Skin of body (tissue), 3 donors: ENCODE measurements at places on chromosomes 2 and 18.

GRCh38 chr2:144468823-144469595 lies 50.9 kb downstream of the ZEB2 start:
- DNase-seq: no peak

- no peak for DNase-seq
Measured at GRCh38 chr18:46163091-46163490, 58.9 kb downstream of the HAUS1 start.

DNA sequence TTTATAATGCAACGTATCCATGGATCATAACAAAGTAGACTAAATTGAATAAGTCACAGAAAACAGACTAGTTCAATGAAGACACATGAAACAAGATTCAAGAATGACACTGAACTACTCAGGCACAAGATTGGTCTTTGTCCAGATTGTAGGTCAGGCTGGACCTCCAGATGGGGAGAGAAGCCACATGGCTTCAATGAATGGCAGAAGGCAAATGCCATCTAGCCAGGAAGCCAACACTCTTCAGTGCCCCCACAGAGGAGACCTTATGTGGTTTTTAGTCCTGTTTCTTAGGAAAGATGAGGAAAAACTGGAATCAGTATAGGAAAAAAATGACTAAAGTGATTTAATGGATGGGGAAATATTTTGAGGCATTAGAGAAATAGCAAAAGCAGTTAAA lies 43.1 kb downstream of the BOD1L2 start:
- DNase-seq: no peak

GRCh38 chr18:37225279-37225678 lies 340.3 kb downstream of the CELF4 start:
- DNase-seq: no peak

DNA sequence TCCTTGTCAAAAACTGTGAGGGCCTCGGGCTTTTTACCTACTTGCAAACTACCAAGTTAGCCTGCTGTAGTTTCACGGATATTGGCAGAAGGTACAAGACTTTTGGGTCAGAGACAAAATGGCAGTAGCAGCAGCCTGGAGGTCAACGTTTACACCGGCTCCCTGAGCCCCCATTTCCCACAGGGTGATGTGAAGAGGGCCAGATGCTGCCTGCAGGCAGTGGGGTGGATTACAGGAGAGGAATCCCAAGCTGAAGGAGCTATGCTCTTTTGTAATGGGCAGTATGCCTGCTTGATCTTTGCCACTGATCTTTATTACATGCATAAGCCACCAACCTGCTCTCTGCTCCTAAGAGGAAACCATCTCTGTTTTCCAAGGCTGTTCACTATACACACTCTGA lies 29.5 kb upstream of the SP5 start:
- no peak for DNase-seq

DNA sequence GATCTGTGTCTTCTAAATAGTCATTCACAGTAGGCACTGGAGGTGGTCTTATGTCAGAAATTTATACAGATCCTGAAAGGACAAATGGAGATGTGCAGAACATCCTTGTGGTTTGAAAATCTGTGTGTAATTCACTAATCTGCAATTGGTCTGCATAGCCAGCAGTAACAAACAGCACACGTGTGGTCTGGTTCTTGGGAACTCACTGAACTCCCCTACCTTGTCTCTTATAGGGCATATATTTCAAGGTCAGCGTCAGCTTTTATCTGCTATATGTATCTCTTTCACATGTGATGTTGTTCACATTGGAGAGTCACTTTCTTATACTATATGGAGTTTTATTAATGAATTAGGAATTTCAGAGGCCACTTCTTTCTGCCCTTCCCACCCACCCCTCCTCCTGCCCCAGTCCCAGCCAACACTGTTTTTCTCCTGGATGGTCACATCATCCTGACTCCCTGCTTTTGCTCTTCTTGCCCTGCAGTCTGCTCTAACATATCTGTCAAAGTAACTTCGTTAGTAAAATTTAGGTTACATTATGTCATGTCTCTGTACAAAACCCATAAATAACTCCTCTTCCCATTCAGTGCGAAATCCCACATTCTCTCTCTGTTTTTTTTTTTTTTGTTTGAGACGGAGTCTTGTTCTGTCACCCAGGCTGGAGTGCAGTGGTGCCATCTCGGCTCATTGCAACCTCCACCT lies 35.4 kb upstream of the CABYR start:
- no peak for DNase-seq

GRCh38 chr2:3005859-3006501 lies 371.6 kb downstream of the EIPR1 start:
- no peak for DNase-seq

GRCh38 chr2:46337208-46337994 lies 40.2 kb downstream of the EPAS1 start:
- no peak for DNase-seq

DNA sequence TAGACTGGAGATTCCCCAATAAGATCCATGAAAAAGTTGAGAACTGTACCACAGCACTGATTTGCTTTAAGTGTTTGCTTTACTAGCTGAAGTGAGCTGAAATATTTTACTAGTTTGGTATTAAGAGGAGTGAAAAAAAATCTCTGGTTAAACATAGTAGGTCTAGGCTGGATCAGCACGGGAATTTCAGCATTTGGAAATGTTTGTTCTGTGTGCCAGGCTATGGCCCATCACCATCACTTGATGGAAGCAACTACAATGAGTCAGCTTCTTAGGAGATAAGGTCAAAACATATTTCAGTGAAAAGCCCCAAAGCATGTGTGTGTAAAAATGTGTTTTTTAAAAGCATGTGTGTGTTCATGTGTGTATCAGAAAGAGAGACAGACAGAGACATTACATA lies 131.4 kb upstream of the DNMT3A start:
- DNase-seq: no peak
